ENCODE measurements at places on chromosomes 2 and 18.

DNA sequence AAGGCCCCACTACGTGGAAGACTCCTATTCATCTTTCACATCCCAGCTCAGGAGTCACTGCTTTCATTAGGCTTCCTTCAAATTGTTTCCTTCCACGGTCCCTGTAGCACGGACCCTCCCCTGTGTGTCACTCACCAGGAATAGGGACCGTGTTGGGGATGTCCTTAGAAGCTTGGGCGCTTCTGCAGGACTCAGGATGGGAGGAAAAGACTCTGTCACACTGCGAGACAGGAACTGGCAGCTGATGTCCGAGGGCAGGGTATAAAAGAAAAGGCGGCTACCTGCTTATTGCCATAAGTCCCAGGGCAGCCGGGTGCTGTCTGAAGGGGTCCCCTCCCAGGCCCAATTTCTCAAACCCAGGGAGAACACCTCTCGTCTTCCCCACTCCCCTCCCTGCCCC is 79.1 kb downstream of the BCL2L11 start:
- DNase-seq = no peak

GRCh38 chr2:118845522-118846441 is 1.7 kb downstream of the EN1 start:
- DNase-seq = peak; percentile 12

DNA sequence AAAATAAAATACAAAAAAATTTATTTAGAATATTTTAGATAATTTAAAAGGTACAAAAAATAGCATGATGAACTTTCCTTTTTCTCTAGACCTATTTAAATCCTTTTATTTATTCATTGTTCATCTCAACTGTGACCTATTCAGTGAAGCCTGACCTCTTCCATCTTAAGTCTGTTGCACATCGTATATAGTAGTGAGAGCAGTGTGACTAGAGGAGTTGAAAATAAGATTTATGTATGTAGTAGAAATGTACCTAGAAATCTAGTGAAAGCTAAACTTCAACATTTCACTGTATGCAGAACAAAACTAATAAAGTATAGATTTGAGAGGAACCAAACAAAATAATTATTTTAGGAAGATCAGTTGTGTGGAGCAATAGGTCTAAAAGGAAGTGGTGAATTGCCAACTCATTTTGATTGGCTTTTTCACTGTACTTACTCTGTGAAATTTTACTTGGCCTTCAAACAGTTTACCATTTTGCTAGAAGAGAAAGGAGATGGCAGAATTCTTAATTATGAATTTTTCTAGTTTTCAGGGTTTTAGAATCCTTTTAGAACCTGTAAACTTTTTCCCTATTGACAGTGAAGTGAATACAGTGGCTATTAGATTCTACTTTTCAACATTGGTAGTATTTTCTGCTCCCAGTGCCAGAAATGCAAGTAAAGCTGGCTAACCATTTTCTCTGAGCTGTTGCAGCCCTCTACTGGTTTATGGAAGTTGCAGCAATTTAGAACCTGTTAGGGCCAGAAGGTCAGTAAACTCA is 11.0 kb downstream of the ANKRD12 start:
- DNase-seq = peak; percentile 43

GRCh38 chr2:148615381-148615841 is 29.1 kb upstream of the EPC2 start:
- no peak for DNase-seq

GRCh38 chr2:158197940-158198339 is 96.3 kb downstream of the UPP2 start:
- no peak for DNase-seq

GRCh38 chr18:65753520-65753919 is 2.7 kb downstream of the CDH7 start:
- DNase-seq = peak; percentile 2

DNA sequence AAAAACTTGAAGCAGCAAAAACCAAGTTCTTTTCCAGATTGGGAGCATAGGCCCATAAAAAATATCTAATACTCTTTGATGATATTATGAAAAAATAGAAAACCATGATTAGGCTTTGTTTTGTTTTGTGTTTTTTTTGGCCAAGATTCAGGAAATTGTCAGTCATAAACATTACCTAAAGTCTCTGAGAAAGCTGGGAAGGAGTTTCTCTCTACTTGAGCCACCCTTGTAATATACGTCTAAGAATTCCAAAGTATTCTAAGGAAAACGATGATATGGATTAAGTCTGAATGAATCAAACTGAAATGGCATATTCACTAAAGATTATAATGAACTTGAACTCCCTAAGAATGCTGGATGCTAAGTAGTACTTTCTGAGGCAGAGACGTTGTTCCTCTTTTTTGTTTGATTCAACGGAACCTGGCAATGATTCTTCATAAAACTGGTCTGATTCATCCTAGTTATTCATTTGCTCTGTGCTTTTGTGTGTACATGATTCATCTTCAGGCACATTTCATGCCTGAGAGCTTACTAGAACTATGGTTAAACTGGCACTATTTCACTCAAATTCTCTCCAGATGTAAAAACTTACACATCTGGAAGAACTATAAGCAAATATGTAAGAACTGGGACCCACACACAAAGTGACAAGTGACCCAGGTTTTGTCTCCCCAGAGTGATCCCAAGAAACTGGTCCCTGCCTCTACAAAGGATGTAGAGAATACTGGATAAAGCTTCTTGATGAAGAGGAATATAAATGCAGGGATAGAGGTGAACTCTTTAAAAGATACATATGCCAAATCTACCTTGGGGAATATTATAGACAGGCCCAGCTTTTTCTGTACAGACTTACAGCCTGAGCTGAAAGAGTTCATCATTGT is 159.7 kb downstream of the DOCK10 start:
- peak; percentile 72 for DNase-seq

DNA sequence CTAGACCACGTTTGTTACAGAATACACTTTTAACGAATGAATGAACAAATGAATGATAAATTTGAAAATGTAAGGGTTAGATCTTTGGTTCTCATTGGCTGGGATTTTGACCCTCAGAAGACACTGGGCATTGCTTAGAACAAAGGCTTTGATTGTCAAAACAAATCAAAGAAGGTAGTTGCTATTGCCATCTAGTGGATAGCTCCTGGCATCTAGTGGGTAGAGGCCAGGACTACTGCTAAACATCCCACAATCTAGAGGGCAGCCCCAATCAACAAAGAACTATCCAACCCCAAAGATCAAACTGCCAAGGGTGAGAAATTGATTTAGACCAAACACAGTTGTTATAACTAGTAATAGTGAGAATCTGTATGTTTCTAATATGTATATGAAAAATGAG is 552.3 kb downstream of the KCNJ3 start:
- DNase-seq = peak; percentile 4

DNA sequence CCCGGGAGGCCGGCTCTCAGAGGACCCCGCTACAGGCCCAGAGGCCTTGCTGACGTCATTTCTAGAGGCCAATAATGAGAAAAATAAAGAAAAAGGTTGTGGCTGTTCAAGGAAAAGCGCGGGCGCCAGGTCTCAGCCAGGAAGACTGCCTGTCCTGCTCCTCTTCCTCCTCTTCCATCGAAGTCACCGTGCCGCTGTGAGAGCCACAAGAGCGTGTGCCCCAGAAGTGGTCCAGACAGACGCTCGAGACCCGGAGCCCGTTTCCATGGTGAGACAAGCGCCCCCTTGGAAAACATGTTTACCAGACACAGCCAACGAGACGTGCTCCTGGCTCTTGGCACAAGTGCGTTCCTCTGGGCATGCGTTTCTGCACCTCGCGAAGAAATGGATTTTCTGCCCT is 210.5 kb downstream of the HDAC4 start:
- no peak for DNase-seq

- no peak for DNase-seq
These were observed 11.4 kb upstream of the CIDEA start for GRCh38 chr18:12242658-12243260.

DNA sequence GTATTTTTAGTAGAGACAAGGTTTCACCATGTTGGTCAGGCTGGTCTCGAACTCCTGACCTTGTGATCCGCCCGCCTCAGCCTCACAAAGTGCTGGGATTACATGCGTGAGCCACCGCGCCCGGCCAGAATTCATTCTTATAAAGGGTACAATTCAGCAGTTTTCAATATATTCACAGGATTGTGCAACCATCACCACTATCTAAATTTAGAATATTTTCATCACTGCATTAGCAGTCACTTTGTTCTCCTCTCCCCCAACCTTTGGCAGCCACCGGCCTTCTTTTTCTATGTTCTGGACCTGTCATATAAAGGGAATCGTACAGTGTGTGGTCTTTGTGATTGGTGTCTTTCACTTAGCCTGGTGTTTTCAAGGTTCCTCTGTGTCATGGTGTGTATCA is 40.7 kb downstream of the TCF7L1 start:
- peak; percentile 6 for DNase-seq

Measured in suppressor macrophage (primary cell).